GOT3 (cell line): ENCODE measurements at places on chromosomes 2 and 18.

GRCh38 chr2:149787206-149787605 is 199.6 kb upstream of the MMADHC start:
- no peak for DNase-seq

DNA sequence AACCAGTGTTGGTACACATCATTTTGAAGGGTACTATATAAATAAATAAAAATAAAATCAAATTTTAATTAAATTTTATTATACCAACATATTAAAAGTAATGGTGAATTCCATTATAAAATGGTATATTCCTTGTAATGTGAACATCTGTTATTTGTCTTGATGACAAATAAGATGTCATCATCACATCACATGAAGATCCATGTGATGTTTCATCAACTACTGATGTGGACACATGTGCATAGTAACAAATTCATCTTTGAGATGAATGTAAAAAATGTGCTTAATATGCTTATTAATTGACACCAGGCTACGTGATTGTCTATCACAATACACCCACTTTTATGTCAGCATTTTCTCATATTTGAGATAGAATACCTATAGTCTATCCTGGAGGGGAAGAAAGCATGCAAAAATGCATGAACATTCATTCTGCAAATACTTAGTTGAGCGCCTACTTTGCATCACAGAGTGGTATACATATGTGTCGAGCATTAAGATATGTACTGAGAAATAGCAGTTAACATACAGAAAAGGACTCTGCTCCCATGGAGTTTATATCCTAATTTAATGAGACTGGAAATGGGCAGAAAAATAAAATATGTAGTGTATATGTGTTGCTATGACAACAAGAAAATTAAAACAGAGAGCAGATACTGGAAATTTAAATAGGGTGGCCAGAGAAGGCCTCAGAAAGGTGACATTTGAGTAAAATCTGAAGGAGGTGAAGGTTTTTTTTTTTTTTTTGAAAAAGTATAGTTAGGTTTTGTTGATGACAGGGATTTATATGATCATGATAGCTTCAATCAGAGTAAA is 281.1 kb downstream of the ARHGAP15 start:
- DNase-seq: no peak

GRCh38 chr18:50973367-50974126 is 5.7 kb downstream of the ELAC1 start:
- no peak for DNase-seq

DNA sequence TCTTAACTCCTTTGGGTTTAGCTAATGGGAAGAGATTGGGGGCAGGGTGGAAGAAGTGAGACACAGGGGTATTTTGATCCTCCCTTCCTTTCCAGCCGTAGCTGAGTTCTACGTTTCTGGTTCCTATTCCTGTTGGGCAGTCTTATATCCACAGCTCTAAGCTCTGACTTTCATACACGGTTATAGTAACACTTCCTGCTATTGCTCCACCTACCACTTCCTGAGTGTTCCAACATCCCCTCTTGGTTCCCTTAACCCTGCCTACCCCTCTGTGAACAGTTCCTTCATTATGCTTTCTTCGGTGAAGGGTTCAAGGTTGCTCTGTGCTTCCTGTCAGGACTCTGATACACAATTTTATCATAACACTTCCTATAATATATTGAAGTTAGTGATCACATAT is 205.1 kb downstream of the DNAH7 start:
- no peak for DNase-seq

DNA sequence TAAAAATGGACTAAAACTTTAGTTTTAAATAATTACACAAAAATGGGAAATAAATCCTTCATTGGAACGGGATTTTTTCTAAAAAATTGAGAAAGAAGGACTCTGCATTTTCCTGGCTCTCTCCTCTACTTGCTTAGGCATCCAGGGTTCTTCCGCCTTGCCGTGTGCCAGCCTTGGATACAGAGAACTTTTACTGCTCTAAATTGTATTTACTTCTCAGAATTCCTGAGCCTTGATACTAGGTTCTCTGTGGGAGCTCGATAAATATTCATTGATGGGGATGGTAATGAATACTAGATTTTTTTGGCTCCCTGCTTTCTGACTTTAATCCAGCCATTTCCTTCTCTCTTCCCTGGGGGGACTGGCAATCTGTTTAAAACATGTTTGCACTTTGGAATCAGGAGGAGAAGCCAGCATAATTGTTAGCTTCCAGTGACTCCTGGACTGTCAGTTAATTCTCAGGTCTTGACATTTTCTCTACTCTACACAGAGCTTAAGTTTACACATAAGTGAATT is 746.1 kb upstream of the LRRTM1 start:
- DNase-seq: no peak

- no peak for DNase-seq
These were observed 90.3 kb downstream of the MAPRE2 start for GRCh38 chr18:35131387-35132020.

- DNase-seq: no peak
These were observed 4.0 kb downstream of the REV1 start for GRCh38 chr2:99485824-99486223.

- DNase-seq: no peak
These were observed 260.8 kb downstream of the TGIF1 start for GRCh38 chr18:3710712-3711301.

DNA sequence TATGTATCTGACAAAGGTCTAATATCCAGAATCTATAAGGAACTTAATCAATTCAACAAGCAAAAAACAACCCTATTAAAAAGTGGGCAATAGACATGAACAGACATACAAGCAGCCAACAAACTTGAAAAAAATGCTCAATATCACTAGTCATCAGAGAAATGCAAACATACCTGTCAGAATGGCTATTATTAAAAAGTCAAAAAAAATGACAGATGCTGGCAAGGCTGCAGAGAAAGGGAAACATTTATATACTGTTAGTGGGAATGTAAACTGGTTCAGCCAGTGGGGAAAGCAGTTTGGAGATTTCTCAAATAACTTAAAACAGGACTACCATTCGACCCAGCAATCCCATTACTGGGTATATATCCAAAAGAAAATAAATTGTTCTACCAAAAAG is 21.6 kb downstream of the SESTD1 start:
- DNase-seq: no peak

GRCh38 chr2:104620801-104621200 is 233.1 kb upstream of the POU3F3 start:
- DNase-seq: no peak

GRCh38 chr2:119693567-119693966 is 14.6 kb downstream of the TMEM177 start:
- DNase-seq: no peak

DNA sequence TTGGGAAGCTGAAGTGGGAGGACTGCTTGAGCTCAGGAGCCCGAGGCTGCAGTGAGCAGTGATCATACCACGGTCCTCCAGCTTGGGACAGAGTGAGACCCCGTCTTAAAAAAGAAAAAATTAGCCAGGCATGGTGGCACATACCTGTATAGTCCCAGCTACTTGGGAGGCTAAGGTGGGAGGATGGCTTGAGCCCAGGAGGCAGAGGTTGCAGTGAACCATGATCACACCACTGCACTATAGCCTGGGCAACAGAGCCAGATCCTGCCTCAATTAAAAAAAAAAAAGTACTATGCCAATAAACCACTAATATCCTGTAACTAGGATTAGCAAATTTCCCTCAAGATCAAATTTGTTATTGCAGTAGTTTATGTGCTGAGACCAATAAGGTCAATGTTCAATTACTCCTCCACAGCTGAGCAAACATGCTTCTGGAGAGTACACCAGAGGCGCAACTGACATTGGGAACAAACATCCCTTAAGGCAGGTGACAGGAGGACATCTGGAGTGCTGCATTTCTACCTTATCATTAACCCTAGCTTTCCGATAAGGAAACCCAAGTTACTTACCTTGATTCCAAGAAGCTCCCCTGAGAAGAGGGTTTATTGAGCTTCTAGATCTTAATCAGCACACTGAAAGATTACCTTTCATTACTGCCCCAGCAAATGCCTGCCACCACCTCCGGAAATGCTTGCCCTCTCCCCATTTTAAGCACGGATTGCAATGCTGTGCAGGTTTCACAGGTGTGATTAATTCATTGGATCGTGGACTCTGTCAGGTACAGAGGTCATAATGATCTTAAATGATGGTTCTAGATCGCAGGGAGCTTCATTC is 26.2 kb downstream of the MGAT4A start:
- DNase-seq: no peak

GRCh38 chr2:185608799-185609198 is 129.8 kb upstream of the FSIP2 start:
- no peak for DNase-seq

DNA sequence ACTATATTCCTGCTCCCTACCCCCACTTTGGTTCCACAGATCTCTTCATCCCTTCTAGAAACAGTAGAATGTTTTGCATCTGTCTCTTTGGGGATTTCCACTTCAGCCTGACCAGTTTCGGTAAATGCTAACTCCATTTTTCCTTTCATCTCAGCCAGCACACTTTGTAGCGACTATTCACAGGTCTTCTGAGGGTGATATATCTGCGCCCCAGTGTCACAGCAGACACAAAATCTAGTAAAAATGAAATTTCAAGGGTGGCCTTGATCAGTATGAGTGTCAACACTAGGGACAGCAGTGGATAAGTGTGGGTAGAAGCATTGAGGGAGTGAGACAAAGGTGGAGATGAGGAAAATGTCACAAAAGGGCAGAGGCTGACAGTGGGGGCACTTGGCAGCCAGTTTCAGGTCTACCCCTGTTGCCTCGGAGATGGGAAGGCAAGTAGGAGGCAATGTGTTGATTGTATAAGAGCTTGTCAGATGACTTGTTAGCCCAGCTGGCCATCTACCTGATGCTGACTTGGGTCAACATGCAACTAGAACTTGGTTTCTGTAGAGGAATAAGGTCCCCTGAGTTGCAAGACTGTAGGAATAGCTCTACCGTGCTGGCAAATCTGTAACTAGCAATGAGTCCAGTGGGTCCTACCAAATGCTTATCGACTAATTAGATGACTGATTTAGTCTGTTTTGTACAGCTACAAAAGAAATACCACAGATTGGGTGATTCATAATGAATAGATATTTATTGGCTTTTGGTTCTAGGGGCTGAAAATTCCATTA is 60.7 kb downstream of the CXCR4 start:
- DNase-seq: no peak
